ENCODE measurements at places on chromosomes 1 and 21.

DNA sequence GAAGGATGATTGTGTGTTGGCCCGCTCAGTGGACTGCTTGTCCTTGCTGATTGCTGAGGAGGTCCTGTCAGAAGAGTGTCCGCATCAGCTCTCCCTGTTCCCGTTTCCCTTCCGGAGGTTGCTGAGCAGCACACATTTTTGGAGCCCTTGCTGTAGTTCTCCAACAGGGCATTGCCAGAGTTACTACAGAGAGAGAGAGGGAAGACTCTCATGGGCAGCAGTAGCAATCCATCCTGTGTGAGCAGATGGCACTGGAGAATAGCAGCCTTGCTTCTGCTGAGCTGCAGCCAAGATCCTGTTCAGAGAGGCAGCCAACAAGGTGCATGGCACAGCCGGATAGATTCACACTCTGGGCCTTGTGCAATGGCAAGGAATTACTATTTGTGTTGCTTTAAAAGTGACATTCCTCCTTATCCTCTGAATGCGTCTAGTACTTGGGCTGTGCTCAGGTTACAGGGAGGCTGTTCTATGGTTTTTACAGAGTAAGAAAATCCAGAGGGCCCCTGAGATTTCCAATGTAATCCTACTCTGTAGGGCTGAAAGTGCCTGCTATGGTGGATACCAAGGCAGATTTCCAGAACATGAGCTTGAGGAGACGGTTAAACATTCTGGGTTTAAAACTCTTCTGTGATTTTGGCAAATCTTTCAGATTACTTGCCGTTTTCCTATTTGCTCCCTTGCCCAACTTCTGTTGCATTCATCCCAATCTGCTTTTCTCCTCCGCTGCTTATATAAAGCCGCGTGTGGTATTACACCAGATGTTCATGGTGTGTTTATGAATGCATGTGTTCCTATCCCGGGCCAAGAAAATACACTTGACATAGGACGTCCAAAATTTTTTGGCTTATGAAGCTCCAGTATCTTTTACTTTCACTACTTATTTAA lies 27.4 kb downstream of the AK4 start:
- DNase-seq: no peak

GRCh38 chr1:17397910-17398695 lies 26.1 kb downstream of the PADI6 start:
- DNase-seq: peak; percentile 53

- no peak for DNase-seq
These were observed 2.6 kb downstream of the NDC1 start for GRCh38 chr1:53835491-53835890.

- no peak for DNase-seq
These were observed 62.5 kb downstream of the OSBPL9 start for GRCh38 chr1:51679435-51679834.

GRCh38 chr1:111696330-111696729 lies 42.9 kb downstream of the INKA2 start:
- DNase-seq: no peak

GRCh38 chr1:180163041-180163440 lies 8.4 kb downstream of the QSOX1 start:
- DNase-seq: peak; percentile 62

- DNase-seq: no peak
These were observed 51.1 kb downstream of the KCNK1 start for GRCh38 chr1:233664804-233665574.

DNA sequence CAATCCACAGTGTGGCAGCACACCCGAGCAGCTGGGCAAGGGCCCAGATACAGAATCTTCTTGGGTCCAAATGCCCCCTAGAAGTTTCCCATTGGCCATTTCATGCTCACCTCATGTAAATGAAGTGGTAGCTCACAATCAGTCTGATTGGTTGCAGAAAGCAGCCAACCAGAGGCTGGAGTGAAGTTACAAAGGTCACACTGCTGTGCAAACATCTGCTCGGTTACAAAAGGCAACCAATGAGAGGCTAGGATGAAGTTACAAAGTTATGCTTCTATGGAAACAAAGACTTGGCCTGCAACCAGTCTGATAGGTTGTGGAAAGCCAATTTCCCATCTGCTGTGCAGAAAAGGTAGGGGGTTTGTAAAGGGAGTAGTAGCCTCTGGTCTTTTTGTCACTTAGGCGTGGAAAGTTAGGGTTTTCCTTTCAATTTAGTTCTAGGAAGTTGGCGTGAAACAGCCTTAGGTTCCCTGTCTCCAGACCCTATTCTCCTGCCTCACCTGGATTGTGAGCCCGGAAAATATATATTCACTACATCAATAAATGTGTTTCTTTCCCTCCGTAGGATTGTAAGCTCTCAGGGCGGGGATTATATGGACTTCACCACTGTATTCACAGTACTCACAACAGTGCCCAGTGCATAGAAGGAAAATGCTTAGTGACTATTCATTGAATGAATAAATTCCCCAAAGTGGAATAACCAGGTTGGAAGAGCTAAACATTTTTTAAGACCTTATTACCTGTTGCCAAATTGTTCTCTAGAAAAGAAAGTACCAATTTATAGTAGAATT lies 91.9 kb downstream of the URB2 start:
- no peak for DNase-seq

DNA sequence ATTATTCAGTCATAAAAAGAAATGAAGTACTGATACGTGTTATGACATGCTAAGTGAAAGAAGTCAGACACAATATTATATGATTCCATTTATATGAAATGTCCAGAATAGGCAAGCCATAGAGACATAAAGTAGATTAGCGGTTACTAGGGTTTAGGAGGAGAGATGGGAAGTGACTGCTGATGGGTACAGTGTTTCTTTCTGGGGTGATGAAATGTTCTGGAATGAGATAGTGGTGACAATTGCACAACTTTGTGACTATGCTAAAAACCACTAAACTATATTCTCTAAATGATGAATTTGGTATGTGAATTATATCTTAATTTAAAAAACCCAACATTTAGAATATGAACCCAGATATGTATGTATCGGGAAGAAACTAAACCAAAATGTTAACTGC lies 27.6 kb downstream of the IPP start:
- peak; percentile 59 for DNase-seq

GRCh38 chr21:28588997-28589396 lies 403.7 kb downstream of the LTN1 start:
- no peak for DNase-seq

- DNase-seq: no peak
These were observed 79.3 kb upstream of the TLR5 start for GRCh38 chr1:223222377-223222776.

DNA sequence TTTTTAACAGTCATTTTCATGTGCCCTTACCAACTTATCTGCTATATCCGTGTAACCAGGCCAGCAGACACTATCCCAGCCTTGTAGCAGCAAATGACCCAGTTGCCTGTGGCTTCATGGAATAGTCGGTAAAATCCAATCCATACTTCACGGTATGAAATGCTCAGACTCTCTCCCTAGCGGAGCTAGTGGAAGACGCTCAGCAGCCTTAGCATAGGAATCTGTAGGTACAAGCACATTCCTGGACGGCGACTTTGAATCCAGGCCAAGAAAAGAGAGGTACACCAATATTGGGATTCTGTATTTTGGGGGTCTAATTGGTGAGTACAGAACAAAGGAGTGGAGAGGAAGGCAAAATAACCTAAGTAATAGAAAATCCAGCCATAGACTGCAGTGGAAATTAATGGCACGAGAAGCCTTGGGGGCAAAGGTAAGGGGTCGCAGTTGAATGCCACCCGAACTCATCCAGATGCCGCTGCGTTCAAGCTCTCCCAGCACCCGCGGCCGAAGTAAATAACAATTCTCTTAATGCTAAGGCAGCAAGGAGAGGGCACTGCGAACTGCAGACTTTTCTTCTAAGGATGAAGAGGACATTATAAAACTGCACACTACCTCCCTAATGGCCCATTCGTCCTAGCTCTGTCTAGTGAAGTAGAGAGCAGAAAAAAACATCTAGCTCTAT lies 17.7 kb upstream of the TBX15 start:
- DNase-seq: no peak

- DNase-seq: peak; percentile 69
These were observed 165.8 kb upstream of the EDN2 start for GRCh38 chr1:41650028-41650880.

- DNase-seq: no peak
These were observed 120.6 kb upstream of the KCNJ15 start for GRCh38 chr21:38136201-38136600.

DNA sequence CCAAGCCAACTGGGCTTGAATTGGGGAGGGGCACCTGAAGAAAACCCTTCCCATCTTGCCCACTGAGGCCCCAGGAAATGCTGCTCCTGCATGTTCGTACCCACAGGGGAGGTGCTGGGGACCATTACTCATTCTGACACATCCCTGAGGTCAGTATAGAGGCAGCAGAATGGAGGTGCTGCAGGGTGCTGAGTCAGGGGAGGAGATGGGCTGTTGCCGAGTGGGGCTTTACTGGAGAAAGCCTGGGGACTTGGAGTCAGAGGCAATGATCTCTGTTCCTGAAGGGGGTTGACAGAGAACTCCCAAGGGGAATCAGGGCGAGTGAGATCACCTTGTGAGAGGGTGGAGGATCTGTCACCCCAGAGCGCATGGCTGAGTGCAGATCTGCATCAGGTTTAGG lies 40.2 kb upstream of the KCNA10 start:
- DNase-seq: no peak

GRCh38 chr1:173749137-173749536 lies 34.4 kb downstream of the KLHL20 start:
- no peak for DNase-seq

DNA sequence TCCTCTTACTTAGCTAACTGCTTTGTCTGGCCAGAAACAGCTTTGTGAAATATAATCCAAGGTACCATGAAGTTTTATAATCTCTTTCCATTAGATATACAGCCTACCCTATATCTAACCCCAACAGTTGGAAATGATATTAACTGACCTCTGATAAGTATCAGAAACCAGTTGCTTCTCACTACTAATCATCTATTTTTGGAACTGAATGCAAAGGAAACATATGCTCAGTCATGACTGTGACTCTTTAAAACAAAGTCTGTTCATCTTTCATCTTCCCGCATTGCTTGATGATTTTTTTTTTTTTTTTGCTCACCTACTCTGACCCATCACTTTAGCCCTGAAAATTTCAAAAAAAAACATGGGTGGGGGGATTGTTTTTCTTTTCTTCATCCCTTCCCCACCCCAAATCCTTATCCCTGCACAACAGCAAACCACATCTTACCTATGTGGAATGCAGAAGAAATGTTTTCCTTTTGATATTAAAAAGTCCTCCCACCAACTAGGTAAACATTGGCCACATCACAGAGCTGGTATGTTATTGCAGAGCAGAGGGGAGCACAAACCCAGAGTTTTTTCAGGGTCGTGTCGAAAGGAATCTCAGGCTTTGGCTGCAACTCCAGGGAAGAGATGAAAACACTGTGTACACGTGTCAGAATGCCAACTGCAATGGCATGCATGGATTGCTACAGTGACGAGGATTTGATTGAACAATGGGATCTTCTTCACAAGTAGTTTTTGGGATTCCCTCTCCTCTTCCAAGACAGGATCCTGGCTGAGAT lies 137.3 kb downstream of the SLC30A10 start:
- no peak for DNase-seq

DNA sequence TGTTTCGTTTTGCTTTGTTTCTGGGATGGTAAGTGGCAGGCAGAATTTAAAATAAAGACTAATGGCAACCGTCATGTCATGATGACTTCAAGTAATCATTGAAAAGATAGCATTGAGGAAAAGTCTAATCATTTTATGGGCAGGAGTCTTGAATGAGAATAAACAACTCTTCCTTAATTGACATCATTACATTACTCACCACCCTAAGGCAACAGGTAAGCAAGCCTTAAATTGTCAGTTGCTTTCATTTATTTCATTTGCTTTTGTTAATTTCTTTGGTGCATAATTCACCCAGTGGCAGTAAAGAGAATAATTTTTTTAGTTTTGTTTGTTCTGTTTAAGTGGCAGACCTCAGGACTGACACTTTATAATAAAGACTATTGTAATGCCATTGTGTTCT lies 669.0 kb downstream of the RWDD3 start:
- DNase-seq: no peak

GRCh38 chr1:105137543-105138457 lies 1388.1 kb downstream of the AMY1C start:
- no peak for DNase-seq

DNA sequence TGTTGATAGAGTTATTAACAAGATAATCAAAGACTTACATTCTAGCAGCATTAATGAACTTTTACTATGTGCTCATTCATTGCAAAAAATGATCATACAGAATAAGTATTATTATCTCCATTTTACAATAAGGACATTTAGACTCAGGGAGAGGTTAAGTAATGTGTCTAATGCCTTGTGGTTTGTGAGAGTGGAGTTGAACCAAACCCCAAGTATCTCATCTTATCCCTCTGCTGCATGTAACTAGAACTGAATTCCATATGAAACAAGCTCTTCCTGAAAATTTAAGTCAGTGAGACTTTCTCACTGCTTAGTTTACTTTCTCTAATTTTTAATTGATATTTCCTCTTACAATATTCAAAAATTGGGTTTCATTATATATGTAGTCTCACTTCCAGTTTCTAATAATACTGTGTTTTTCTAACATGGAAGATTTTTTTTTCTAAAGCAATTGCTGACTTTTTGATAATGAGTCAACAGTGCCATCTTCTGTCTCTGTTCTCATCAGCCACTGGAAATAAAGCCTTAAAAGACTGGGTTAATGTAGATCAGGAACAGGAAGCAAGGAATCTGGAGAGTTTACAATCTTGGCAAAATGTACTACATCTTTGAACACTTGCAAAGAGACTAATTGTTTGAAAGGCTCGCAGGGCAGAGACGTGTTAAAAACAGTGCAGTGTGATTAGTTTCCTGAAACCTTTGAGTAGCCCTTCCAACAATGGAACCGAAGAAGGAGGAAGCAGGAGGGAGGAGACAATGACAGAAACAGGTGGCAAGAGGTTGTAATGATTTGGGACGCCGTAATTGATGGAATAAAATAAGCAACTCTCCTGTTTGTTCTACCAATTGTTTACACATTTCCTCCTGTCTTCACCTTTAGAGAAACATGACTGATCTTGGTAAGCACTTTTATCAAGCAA lies 567.6 kb downstream of the MRPL39 start:
- peak; percentile 23 for DNase-seq

- no peak for DNase-seq
These were observed 130.6 kb downstream of the EIF4G3 start for GRCh38 chr1:21046132-21046531.

DNA sequence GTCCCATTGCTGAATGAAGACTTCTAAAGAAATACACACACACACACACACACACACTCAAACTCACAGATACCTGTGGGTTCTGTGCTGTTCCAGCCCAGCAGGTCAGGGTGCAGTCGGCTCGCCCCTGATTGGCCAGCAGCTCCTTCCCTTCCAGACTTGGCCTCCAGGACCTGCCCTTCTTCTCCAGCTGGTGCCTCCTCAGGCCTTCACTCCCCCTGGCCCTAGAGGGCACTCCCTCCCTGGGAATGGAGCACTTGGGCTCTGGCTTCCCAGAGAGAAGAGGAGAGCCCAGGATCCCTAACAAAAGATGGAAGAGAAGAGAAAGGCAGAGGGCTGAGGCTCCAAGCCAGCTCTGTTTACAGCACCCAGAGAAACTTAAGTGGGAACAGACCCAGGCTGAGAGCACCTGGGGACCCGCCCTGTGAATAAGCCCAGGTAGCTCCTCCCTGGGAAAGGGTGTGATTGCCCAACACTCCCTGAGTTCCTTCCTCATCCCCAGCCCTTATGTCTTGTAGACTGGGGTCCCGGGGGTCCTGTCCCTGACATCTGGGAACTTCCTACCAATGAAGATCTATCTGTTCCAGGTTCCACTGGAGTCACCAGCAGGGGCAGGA lies at the start of gene PGLYRP3:
Gene PGLYRP3, minus strand, starts transcription at position 383 of the 617 bp plus-strand sequence. CDS start 2,287 bp downstream, outside the sequence.
- DNase-seq: no peak

All from suppressor macrophage treated with lipopolysaccharide for 4 hours (primary cell).